NCI-H446 (cell line): ENCODE measurements at places on chromosomes 6 and 20.

DNA sequence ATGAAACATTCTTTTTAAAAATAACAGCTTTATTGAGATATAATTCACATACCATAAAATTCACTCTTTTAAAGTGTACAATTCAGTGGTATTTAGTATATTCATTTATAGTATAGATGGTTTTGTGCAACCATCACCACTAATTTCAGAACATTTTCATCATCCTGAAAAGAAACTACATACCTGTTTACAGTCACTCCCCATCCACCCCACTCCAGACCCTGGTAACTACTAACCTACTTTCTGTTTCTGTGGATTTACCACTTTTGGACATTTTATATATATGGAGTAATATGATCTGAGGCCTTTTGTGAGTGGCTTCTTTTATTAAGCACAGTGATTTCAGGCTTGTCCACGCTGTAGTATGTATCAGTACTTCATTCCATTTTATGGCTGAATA lies 2.5 kb upstream of the TMEM217 start:
- DNase-seq = no peak

DNA sequence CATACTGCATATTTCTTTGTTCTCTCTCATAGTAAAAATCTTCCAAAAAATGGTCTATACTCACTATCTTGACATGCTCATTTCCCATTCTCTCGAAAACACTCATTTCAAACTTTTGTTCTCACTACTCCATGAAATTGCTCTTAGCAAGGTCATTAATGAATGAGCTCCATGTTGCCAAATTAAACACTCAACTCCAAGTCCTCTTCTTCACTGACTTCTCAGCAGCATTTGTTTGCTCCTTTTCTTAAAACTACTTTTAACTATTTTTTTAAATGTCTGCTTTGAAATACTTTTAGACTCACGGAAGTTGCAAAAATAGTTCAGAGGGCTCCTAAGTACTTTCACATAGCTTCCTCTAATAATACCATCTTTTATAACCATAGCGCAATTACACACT lies 274.0 kb upstream of the PREP start:
- DNase-seq = no peak

DNA sequence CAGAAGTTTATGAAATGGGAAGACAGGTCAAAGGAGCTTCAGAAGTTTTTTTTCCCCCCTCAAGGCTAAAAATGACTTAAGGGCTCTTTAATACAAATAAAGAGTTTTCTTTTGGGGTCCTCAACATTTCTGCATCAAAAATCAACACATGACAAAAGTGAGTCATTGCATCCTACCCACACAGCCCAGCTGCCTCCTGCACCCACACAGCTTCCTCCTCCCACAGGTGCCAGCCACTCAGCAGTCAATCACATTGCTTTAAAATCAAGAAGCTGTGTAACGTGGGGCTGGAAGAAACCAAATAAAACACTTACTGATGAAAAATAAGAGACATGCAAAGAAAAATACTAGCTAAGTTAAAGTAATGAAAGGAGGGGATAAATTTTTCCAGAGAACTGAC lies 68.5 kb downstream of the MAP3K5 start:
- no peak for DNase-seq

DNA sequence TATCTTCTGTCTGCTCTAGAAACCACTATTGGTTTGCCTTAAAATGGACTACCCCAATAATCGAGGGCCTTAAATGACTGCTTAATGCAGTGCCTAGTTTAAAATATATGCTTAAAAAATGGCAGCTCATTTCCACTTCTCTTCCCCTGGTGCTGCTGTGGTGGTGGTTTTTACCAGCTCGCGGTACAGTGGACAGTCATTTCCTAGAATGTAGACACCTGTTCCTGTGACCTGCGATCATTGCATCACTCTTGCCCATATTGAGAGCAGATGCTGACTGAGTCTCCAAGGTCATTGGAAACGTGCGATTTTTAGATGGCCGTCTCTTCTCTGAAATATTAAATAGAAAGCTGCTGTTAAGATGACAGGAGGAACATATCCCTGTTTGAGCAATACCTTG lies 164.1 kb downstream of the UTRN start:
- no peak for DNase-seq

DNA sequence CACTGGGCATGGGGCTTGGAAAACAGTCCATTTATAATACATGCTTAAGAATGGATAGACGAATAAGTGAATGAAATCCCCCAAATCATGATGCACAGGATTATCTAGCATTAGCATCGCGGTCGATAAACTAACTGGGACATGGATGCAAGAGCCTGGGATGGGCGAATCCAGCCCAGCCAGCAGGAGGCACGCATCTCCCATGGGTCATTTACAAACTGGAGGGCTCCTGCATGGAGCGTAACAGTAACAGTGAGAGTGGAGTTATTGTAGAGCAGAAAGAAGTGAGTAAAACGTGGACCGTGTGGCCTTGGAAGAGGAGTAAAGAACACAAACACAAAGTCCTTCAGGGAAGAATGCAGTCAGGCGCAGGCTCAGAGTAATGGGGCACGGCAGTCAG lies 136.5 kb downstream of the AGPAT4 start:
- DNase-seq = no peak

GRCh38 chr20:50426866-50427718 lies 83.1 kb upstream of the PTPN1 start:
- no peak for DNase-seq

GRCh38 chr6:131688286-131688685 lies 12.9 kb downstream of the OR2A4 start:
- DNase-seq = no peak

DNA sequence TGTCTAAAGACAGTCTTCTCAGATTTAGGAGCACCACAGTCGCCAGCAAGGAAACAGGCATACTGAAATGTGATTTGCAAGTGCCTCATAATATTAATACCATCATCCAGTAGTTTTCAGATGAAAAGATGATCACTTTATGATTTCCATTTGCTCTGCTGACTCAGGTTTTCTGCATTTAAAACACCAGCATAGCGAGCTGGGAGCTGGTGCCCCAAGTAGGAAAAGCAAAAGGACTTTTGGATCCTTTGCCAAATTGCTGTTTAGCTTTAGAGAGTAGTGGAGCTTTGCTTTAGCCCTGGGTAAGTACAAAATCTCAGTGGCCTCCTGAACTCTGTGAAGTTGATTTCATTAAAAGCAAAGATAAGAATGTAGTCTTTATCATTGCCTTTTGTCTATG lies 78.5 kb downstream of the JAG1 start:
- DNase-seq = no peak

GRCh38 chr6:56862415-56863175 lies 92.3 kb upstream of the BEND6 start:
- no peak for DNase-seq
